ENCODE measurements at places on chromosomes 3 and 15.
A peak's percentile ranks its signal among the peaks of the same experiment; 100 is the strongest.

DNA sequence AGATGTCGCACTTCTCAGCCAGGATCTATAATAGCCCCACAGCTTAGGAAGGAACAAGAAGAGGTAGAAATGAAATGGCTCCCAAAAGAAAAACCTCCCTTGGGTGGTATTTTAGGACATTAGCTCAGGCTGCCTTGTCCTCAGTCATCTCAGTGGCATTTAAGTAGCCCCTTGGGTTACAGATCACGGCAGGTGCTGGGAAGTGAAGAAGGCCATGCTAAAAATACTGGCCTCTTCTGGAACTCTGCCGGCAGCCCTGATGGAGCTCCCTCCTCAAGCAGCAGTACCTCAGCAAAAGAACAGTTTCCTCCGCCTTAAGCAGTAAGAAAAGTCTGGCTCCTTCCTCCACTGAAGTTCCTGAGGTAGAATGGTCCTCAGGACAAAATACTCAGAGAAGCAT is 7.3 kb upstream of the TPM1 start:
- no peak for DNase-seq

DNA sequence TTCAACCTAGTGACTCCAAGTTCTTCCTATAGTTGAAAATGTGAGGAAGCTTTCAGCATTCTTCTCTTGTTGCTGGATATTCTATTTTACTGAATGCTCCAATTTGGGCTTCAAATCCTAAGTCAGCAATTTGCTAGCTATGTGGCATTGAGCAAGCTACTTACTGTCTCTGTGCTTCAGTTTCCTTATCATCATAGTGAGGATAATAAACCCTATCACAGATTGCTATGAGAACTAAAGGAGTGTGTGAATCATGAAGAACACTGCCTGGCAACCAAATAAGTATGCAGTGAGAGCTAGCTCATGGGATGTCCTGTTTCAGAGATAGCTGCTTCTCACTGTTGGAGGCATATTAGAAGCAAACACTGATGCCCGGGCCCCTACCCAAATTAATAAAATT is 163.8 kb upstream of the CDIN1 start:
- peak; percentile 94 for DNase-seq

GRCh38 chr3:185656321-185656840 is 70.3 kb downstream of the SENP2 start:
- peak; percentile 99 for DNase-seq

- DNase-seq: no peak
Observed at GRCh38 chr15:44532689-44533088, 4.3 kb upstream of the EIF3J start.

DNA sequence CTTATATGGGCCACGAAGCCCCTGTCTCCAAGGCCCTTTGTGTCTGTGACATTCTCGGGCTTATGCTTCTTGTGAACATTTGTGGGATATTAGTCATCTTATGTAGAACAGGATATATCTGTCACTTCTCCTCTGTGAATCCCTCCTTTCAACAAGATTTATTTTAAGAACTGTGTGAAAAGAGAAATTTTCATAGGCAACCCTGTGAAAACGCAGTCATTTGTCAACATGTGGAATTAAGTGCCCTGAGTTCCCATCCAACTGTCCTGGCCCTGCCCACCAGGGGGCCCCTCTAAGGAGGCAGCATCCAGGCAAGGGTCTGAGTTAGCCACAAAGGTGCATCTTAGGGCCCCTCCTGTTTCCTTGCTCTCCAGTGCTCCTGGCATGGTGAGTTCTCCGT is 76.8 kb upstream of the CHRNA7 start:
- no peak for DNase-seq

DNA sequence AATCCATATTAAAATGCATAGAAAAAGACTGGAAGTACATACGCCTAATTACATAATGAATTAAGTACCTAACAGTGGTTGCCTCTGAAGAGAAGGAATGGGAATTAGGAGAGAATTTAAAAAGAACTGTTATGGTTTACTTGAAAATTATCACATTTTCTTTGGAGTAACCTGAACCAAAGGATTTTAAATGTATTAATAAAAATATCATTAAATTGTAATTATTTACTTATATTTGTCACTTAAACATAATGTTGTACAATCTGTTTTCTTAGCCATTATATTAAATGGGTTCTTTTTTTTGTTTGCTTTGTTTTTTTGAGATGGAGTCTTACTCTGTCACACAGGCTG is 114.2 kb upstream of the SLC7A14 start:
- no peak for DNase-seq

GRCh38 chr3:17288839-17289399 is 404.2 kb downstream of the PLCL2 start:
- no peak for DNase-seq

GRCh38 chr3:138901567-138901966 is 45.4 kb downstream of the FOXL2 start:
- DNase-seq: no peak

GRCh38 chr15:41258750-41259471 is 27.8 kb downstream of the CHP1 start:
- peak; percentile 78 for DNase-seq

DNA sequence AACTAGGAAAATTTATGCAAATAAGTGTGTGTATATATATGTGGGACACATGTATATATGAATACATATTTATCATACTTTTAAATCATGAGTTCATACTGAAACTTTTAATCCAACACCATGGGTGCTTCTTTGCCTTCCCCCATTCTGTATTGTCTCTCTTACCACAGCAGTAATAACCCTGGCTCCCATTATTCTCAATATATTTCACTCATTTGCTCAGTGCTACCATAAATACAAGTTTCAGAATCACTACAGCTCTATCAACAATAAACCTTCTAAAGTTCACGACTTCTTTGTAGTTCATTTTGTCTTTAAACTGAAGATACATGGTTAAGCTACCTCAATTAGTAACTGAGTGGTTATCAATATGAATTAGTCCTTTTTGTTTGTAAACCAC is 82.2 kb downstream of the PCCB start:
- no peak for DNase-seq

DNA sequence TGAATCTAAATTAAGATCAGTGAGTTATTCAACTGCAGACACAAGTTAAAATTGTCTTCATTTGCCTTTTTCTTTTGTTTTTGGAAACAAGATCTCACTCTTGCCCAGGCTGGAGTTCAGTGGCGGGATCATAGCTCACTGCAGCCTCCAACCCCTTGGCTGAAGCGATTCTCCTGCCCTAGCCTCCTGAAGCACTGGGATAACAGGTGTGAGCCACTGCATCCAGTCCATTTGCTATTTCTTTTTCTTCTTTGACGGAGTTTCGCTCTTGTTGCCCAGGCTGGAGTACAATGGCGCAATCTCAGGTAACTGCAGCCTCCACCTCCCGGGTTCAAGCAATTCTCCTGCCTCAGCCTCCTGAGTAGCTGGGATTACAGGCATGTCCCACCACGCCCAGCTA is 10.3 kb downstream of the RNF168 start:
- no peak for DNase-seq

DNA sequence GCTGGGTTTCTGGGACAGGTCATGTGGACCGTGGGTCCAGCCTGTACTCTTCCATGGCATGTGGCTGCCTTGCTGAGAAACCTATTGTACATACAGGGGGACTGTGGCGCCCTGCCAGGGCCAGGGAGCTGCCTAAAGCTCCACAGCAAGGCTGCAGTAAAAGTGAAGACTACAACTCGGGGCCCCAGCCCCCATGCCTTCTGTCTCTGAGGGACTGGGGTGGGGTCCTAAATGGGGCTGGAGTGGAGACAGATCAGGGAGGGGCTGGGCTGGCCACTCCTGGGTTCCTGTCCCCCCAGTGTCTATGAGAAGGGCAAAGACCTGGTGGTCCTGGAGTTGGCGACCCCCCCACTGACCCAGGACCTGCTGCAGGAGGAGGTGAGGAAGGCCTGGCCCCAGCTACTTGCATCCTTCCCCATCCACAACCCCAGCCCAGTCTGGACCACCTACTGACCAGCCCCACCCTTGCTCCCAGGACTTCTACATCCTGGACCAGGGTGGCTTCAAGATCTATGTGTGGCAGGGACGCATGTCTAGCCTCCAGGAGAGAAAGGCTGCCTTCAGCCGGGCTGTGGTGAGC is 7.3 kb downstream of the VILL start:
- DNase-seq: no peak

DNA sequence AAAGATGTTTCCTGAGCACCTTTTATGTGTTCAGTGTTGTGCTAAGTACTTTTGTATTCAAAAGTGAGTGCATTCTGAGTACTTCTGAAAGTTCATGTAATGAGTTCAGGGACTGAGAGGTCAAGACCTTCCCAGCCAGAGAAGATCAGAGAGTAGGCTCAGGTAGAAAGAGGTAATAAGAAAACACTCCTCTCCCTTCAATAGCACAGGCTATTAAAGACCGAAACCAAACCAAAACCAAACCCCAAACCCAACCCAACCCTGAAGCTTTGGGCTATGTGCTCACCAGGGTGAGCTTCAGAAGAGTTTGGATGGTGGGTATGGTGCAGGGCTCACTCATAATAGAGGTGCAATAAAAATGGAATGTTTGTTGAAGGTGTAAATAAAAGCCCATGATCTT is 76.7 kb upstream of the FAM3D start:
- no peak for DNase-seq

GRCh38 chr15:90914305-90915080 is 11.4 kb downstream of the MAN2A2 start:
- DNase-seq: no peak

GRCh38 chr3:50365080-50365841 is 5.9 kb upstream of the TMEM115 start:
- DNase-seq: peak; percentile 62

GRCh38 chr3:52065264-52065756 is 8.9 kb upstream of the DUSP7 start:
- no peak for DNase-seq

DNA sequence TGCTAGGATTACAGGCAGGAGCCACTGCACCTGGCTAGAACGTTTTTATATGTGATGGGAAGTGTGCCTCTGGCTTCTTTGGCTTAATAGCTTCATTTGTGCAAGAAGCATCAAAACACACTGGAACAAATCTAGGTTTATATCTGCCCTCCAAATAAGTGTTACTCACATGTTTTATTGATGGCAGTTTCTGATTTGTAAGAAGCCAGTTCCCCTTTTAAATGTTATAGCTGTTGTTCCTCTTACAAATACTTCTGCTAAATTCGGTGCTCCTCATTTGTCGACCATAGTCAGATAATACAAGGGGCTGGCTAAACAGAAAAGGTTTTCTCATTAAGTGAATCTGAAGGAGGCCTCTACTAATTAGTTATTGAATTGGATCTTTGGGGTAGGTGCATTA is 307.1 kb upstream of the SEMA6D start:
- no peak for DNase-seq

GRCh38 chr15:57510647-57511046 is 81.1 kb upstream of the MYZAP start:
- peak; percentile 80 for DNase-seq

DNA sequence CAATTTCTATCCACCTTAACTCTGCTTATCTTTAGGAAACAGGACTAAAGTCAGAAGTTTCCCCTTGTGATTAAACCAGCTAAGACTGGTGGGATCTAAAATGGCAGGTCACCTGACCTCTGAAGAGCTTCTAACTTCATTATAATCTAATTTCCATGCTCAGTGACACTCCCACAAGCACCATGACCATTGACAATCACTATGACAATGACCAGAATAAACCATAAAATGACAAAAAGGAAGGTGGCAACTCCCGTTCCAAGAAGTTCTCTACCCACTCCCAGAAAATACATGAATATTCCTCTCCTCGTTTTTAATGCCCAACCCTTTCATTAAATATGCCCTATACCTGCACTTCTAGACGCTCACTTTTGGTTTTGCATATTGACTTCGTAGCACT is 471.2 kb upstream of the CCDC54 start:
- no peak for DNase-seq

GRCh38 chr15:57134851-57135250 is 216.4 kb downstream of the TCF12 start:
- no peak for DNase-seq

GRCh38 chr15:32057876-32058425 is 27.6 kb downstream of the CHRNA7 start:
- DNase-seq: no peak

DNA sequence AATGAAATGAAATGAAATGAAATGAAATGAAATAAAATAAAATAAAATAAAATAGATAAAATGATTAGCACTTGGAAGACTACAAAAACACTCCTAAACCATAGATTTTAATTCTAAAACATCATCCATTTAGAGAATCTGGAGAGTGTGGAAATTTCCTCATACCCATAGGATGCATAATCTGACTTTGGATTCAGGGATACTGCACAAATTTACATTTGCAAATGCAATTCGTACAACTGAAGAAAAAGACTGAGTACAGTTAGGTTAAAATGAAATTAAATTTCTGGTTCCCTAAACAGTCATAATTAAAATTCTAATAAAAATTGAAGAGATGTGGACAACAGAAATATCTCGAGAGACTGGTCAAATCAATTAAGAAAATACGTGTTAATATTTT is 122.9 kb downstream of the TMCC1 start:
- no peak for DNase-seq

DNA sequence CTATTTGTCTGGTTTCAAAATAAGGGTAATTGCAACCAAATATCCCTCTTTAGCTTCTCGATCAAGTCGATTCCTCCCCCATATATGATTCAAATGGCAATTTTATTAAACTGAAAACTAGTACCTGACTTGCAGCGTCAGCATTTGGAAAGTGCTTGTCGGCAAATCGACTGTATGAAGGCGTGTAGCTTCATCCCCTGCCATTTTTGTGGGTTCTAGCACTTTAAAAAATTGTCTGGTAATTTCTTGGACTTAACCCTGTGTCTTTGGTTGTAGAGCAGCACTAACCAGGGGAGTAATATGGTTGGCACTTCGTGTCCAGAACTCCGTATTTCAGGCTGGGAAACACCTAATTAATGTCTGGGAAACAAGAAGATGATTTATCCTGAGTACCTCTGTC is 573 bp downstream of the MME start:
- peak; percentile 41 for DNase-seq

- DNase-seq: no peak
Observed at GRCh38 chr15:63603516-63603915, 6.3 kb downstream of the FBXL22 start.

- peak; percentile 23 for DNase-seq
Observed at GRCh38 chr15:59933607-59934006, 70.5 kb upstream of the FOXB1 start.

DNA sequence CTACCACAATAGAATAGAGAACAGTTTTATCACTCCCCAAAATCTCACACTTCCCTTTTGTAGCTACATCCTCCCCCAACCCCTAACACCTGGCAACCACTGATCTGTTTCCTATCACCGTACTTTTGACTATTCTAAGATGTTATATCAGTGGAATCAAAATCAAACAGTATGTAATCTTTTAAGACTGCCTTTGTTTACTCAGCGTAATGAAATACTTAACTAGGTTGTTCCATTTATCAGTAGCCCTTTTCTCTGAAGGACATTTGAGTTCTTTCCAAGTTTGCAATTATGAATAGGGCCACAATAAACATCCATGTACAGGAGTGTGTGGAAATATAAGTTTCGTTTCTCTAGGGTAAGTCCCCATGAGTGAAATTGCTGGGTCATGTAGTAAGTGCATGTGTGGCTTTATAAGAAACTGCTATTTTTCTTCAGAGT is 372.3 kb downstream of the SV2B start:
- DNase-seq: no peak

GRCh38 chr3:171396048-171396447 is 64.2 kb downstream of the TNIK start:
- DNase-seq: peak; percentile 33

GRCh38 chr3:2477620-2478019 is 379.0 kb downstream of the CNTN4 start:
- no peak for DNase-seq

GRCh38 chr3:182914341-182914740 is 66.0 kb downstream of the DCUN1D1 start:
- no peak for DNase-seq

GRCh38 chr15:82964890-82965289 is 12.4 kb upstream of the HOMER2 start:
- DNase-seq: no peak

All from amniotic epithelial cell (primary cell).